ENCODE measurements at places on chromosomes 3 and 15. TPM values are rescaled to one million over a fixed set of nuclear protein-coding genes. Genes with fewer than 3 reads are reported as not detected.
A peak's percentile ranks its signal among the peaks of the same experiment; 100 is the strongest.

ASB14 gene
- not detected for total RNA-seq

DNA sequence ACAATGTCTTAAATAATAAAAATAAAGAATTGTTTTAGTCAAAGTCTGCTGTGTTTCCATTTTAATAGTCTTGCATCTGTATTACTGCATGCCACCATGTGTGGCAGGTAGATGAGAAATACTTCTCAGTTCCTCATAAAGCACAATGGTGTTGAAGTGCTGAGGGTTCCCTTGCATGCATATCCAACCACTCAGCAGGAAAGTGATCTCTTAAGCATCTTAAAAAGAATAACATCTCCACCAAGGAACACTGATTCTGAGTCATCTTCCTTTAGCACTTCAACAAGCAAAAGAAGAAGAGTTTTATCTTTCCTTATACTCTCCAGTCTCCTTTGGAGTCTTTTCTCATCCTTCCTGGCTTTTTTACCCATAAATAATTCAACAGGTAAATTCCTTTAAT, 602.0 kb downstream of the TBL1XR1 start:
- no peaks in the 10 kb centered on the region for H3K36me3 ChIP-seq
- no peaks in the 10 kb centered on the region for H3K27me3 ChIP-seq
- no peak overlapping the region for H3K27ac ChIP-seq

LRRC2 gene
- 0.18 TPM for total RNA-seq

GRCh38 chr3:39668420-39668819, 141.0 kb upstream of the MYRIP start:
- DNase-seq: peak; percentile 49
- no peak overlapping the region for H3K4me3 ChIP-seq
- H3K4me1 ChIP-seq: no peaks in the 10 kb centered on the region
- H3K27me3 ChIP-seq: peaks cover 3% of the 10 kb centered on the region
- H3K27ac ChIP-seq: no peak overlapping the region
- H3K36me3 ChIP-seq: no peaks in the 10 kb centered on the region

GATA2 gene
- 89.1 TPM for total RNA-seq

DNA sequence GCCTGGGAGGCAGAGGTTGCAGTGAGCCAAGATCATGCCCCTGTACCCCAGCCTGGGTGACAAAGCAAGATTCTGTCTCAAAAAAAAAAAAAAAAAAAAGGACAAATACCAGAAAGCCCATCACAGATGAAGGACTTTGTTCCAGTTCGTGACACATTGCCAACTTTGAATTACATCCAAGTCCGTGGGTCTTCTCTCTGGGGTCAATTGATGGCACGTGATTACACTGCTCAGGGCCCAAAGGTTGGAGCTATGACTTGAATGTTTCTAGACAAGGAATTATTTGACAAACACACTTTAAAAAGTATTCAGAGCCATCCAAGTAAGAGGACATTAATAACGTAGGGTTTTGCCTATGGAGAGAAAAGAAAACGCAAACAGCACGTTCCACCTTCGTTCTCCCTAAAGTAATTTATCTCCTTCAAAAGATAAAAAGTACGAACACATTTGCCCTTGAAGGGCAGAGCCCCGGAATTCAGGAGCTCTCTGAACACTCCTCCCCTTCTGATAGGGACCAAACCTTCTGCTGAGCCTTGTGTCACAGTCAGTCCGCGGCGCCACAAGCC, 31.3 kb upstream of the ST3GAL6 start:
- DNase-seq: no peak
- H3K4me3 ChIP-seq: peak overlapping the region; percentile 78
- peaks cover 51% of the 10 kb centered on the region for H3K27me3 ChIP-seq
- no peaks in the 10 kb centered on the region for H3K36me3 ChIP-seq
- no peak overlapping the region for H3K27ac ChIP-seq

- H3K27me3 ChIP-seq: peaks cover 35% of the 10 kb centered on the region
- no peaks in the 10 kb centered on the region for H3K36me3 ChIP-seq
- no peak overlapping the region for H3K4me3 ChIP-seq
- DNase-seq: no peak
- no peak overlapping the region for H3K27ac ChIP-seq
Measured at GRCh38 chr3:129000742-129001100, 383 bp upstream of the EFCC1 start.

XCR1 gene
- total RNA-seq: not detected

DNA sequence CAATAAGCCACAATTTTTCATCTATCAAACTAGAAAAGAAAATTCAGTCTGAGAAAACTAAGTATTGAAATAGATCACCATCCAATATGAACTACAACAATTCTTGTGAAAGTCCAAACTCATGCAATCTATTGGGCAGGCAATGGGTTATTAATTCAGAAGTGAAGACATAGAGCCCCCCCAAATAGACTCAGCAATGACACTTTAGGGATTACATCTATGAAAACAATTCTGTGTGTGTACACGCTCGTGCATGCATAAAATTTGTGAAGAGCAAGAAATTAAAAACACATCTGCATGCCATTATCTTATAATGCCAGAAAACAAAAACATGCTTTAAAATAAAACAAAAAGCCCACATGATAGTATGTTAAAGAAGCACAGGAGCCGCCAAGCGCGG, 151.3 kb downstream of the NR1I2 start:
- no peaks in the 10 kb centered on the region for H3K27me3 ChIP-seq
- H3K36me3 ChIP-seq: no peaks in the 10 kb centered on the region
- no peak overlapping the region for H3K27ac ChIP-seq
- no peak for DNase-seq

DNA sequence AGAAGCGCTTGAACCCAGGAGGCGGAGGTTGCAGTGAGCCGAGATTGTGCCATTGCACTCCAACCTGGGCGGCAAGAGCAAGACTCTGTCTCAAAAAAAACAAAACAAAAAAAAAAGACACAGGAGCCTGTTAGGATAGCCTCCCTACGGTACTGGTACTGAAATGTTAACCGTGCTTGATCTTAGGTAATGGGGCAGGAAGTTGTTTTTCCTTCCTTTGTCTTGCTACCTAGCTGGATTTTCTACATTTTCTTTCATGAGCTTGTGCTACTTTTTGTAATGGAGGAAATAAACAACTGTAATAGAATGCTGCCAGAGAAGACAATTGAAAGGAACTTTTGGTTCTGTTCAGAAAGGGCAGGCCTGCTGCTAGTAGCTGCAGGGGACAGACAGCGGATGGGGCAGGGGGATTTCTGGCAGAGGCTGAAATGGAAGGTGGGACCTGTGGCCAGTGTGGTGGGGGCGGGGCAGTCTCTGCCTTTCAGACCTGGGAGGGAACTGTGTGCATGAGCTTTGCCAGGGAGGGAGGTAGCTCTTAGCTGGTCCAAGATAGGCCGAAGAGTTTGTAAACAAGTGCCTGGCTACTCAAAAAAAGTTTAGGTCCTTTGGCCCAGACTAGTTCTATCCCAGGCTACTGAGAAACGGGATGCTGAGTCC, 49.0 kb upstream of the SEMA4B start:
- no peaks in the 10 kb centered on the region for H3K27me3 ChIP-seq
- no peak overlapping the region for H3K27ac ChIP-seq
- peaks cover 33% of the 10 kb centered on the region for H3K4me1 ChIP-seq
- no peak for DNase-seq

DNA sequence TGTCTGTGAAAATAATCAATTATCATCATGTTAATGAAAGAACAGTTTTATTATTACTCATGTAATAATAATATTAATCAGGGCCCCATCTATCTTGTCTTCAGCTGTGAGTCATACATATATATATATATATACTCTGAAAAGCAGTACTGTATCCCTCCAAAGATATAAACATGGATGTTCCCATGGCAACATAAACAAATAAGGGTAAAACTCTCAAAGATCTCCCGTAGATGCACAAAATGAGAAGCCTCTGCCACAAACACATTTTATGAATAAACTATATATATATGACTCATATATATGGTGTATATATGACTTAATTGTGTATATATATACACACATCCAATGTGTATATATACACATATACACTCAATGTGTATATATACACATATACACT, 163.8 kb upstream of the ARHGEF26 start:
- no peak overlapping the region for H3K4me3 ChIP-seq
- H3K36me3 ChIP-seq: no peaks in the 10 kb centered on the region
- no peak overlapping the region for H3K27ac ChIP-seq
- no peaks in the 10 kb centered on the region for H3K27me3 ChIP-seq
- no peak for DNase-seq

ADGRG7 gene
- not detected for total RNA-seq
